ENCODE measurements at places on chromosomes 2 and 18.

DNA sequence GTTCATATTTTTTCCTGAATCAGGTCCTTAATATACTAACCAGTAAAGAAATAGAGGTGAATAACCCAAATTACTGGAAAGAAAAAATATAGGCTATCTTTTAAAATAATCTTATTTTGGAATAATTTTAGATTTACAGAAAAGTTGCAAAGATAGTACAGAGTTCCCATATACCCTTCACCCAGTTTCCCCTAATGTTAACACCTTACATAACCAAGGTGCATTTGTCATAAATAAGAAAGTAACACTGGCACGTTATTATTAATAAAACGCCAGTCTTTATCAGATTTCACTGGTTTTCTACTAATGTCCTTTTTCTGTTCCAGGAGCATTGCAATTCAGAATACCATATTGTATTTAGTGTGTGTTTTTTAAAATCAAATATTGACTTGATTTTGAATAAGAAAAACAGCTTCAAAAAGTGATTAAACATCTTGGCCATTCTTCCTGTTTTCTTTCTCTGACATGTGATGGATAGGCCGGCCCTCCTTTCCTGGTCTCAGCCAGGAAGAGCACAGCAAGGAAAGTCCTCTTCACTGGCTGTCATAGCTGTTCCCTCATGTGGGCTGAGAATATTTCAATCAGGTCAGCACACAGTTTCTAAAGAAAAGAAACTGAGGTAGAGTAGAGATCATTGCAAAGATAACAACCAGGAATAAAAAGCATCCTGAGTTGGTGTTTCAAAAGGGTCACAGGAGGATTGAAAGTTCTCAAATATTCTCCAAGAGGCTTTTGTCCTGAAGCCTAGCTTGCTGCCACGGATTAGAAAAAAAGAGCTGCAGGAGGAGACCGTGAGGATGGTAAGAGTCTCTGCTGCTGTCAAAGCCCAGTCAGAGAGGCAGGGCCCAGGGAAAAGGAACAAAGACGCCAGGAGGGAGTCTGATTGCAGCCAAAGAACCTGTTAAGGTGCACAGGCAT, 79.3 kb upstream of the ARL5A start:
- no peak for DNase-seq

DNA sequence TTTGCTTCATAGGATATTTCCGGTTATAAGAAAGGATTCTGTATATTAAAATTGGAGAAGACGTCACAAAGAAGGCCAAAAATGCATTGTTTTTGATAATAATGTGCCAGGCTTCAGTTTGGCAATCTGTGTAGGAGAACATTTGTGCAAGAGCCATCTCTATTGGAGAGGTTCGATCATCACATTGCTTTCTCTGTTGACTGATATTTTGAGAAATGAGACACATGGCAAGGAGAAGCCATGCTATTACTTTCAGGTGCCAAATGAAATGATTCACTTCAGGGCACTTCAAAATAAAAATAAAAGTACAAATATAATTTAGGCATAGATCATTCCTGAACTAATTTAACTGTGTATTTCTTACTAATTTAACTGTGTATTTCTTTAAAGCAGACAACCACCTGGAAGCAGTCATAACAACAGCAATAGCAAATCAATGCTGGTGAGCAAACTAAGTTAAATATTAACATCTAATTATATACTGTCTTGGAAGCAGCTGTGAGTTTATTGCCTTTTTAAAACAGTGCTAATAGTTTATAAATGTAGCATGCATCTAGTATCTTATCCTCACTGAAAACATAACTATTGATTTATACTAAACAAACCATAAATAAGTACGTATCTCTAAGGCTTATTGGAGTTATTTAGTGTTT, 50.2 kb upstream of the CHST9 start:
- DNase-seq = no peak

- no peak for DNase-seq
These were observed 119.2 kb upstream of the FHL2 start for GRCh38 chr2:105517814-105518705.

DNA sequence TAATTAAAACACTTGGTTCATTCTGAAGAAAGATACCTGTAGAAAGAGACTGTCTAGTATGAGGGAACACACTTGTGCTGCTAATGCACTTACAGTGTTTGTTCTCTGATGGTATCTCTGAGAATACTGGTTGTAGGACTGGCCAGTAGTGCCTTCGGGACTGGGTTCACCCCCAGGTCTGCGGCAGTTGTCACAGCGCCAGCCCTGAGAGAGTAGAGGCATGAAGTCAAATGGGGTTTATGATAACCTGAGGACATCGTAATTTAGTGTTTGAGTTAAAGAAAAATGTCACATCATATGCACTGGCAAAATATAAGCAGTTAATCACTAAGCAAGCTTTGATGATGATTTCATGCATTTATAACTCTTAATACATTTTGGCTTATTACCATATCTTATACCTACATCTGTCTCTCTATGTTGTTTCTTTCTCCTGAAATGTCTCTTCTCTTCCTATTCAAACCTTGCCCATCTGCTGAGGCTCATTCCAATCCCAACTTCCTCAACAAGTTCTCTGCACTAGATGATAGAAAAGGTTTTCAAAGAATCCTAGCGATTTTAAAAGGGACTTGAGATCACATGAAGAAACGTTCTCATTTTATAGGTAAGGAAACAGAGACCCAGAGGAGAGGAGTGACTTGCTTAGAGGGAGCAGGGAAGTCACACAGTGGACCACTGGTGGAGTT, 50.2 kb downstream of the ATIC start:
- DNase-seq = no peak

DNA sequence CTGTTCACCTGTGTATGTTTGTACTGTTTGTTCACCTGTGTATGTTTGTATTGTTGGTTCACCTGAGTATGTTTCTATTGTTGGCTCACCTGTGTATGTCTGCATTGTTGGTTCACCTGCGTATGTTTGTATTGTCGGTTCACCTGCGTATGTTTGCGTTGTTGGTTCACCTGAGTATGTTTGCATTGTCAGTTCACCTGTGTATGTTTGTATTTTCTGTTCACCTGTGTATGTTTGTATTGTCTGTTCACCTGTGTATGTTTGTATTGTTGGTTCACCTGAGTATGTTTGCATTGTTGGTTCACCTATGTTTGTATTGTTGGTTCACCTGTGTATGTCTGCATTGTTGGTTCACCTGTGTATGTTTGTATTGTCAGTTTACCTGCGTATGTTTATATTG, 14.6 kb downstream of the ADI1 start:
- no peak for DNase-seq

DNA sequence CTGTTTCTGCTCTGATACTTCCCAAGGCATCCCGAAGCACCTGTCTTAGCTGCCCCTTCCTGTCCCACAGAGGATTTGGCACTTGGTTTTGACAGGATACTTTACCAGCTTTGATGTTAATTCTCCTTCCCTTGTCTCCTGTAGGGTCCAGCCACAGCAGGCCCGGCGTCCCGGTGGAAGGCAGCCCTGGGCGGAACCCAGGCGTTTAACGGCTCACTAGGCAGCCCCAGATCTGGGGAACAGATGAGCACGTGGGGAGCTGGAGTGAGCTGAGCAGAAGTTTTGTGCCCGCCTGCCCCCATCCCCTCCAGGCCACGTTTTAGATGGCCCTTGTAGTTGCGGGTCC, 11.4 kb downstream of the ANKRD23 start:
- no peak for DNase-seq

- no peak for DNase-seq
These were observed 24.2 kb downstream of the CIB4 start for GRCh38 chr2:26616706-26617587.

DNA sequence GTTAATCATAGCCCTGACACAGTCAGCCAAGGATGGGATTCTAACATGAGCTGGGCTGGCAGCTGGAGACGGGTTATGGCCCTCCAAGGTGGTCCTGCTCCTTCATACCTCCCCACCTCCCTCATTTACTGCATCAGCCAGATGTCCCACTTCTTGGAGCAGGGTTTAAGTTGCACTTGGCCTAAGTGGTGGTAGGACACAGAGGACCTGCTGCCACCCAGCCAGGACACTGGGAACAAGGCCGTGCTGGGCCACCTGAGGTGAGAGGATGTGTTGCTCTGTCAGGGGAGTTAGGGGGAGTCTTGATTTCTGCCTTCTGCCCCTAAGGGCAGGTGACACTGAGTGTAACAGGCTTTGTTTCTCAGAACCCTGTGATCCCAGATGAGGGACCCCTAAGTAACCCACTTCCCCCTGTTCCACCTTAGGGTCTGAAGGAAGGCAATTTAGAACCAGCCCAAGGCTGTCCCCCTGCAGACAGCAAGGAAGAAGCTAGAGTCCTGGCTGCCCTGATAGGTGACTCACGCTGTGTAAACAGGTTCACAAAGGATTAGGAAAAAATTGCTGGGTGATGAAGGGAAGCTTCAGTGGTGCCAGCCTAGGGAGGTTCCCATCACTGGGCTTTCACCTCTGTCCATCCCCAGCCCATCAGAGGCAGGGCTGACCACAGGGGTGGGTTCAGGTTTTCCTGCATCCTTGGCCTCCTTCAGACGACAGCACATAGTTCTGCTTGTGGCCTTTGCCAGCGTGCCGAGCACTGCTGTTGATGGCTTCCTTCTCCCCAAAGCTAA, 114.3 kb upstream of the MCFD2 start:
- no peak for DNase-seq

GRCh38 chr2:67684991-67685390, 287.9 kb downstream of the ETAA1 start:
- DNase-seq = no peak

- DNase-seq = no peak
These were observed 1171.3 kb downstream of the DSC3 start for GRCh38 chr18:29871246-29871645.

- no peak for DNase-seq
These were observed 16.2 kb downstream of the IL18RAP start for GRCh38 chr2:102439065-102439695.

GRCh38 chr2:9657083-9657482, 26.3 kb upstream of the YWHAQ start:
- no peak for DNase-seq

- no peak for DNase-seq
These were observed 271.1 kb downstream of the PRKCE start for GRCh38 chr2:45922577-45922988.

DNA sequence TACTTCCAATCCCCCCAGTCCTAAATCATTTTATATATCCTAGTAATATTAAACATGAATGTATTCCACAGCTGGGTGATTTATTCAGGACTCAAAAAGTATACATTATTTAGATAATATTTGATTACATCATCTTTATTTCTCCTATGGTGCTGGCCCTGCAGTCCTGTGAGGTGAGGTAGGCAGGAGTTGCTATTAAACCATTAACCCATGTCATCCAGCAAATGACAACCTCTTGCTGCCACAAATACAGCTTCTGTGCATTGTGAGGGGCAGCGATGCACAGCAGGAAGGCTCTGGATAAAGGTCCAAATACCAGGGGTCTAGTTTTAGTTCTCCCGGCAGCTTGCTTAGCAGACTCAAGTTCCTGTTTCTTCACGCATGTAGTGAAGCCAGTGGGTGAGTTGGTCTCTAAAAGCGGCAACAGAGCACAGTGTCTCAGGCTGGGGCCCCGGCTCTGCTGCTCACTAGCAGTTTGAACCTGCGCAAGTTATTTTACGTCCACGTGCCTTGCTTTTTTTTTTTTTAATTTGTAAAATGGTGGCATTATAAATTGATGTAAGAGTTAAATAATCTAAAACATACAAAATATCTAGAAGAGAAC, 36.1 kb downstream of the INSIG2 start:
- DNase-seq = no peak

DNA sequence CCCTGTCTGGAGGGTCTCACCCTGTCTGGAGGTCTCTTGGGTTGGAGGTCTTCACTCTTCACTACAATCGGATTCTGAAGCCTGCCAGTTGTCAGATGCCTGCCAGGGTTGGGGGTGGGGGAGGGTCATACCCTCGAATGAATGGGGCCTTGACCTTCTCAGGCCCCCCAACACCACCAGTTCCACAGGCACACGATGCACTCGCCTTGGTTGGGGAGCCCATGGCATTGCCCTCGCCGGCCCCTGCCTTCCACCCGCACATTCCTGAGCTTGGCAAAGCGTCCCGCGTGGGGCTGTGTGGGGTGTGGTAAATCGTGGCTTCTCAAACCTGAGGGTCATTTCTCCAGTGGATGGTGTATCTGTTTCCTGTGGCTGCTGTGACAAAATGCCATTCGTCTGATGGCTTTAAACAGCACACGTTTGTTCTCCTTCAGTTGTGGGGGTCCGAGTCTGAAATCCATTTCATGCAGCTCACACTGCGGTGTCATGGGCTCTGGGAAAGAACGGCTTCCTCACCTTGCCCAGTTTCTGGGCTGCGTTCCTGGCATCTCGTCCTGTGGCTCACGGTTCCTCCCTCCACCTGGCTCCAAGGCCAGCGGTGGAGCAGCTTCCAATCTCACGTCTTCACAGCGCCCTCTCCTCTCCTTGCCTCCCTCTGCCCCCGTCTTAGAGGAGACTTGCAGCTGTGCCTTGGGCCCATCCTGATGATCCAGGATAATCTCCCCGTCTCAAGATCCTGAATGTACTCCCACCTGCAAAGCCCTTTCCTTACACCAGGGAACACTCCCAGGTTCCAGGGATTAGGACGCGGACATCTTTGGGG, 38.0 kb upstream of the HPCAL1 start:
- DNase-seq = no peak
